Body of pancreas (tissue), 4 donors: ENCODE measurements at places on chromosomes 11 and 22.

GRCh38 chr11:36388071-36388470 lies 92.0 kb downstream of the PRR5L start:
- DNase-seq = no peak

GRCh38 chr11:131591051-131591461 lies 220.6 kb downstream of the NTM start:
- no peak for DNase-seq

- no peak for DNase-seq
These were observed 984.7 kb downstream of the BRD1 start for GRCh38 chr22:48842976-48843375.

DNA sequence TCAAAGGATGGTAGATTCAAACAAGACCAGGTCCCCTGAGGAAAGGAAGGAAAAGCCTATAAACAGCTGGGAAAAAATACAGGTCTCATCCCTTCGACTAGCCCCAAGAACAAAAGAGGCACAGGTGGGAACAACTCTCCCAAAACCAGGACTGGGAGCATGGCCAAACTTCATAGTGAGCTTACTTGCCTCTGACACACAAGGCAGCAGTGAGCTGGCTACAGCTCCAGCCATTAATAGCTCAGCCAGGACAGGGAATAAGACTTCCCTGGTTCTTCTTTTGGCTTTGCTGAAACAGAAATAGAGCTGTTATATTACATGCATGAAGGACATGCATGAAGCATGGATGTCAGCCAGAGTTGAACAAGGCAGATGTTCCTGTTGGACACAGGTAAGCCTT lies at the start of gene OR10A2:
Gene OR10A2 (plus strand): TSS at position 97 of the 400 bp plus-strand sequence. CDS start 6,698 bp downstream, outside the sequence.
- no peak for DNase-seq

DNA sequence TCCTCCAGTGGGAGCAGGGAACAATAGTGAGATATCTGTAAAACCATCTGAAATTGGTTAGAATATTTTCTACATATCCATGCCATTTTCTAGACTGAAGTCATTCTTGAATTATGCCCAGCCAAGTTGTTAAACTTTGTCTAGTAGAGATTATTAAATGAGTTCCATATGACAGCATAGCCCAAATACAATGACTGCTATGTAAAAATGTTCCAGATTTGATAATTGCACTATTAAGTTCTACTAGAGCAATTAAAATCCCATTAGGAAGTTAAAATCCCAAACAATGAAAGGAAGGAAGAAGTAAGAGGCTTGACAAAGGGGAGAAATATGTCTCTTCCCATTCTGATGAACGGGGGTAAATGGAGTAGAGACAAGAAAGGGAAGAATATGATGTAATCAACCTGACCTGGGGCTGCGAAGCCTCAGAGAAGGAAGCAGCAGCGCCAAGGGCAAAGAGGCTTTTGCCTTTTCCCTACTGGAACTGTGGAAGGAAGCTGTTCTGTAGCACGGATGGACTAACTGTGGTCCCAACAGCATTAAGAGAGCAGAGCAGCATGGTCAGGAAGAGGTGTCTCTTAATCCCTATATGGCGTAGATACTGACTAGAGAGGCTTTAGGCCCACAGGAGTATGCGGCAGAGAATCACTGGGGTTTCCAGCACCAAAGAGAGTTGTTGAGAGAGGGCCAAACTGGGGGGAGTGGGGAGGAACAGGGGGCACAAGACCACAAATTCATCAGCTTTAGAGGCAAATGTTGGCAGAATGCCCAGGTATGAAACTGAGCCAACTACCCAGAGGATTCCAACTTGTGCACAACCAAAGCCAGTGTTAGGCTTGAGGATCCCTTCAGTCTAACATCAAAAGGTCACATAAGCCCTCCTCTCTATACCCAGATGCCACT lies 26.7 kb downstream of the RRP8 start:
- DNase-seq = no peak
